Hematopoietic multipotent progenitor cell (in vitro differentiated cells): ENCODE measurements at places on chromosomes 13 and 19.
A peak's percentile ranks its signal among the peaks of the same experiment; 100 is the strongest.

DNA sequence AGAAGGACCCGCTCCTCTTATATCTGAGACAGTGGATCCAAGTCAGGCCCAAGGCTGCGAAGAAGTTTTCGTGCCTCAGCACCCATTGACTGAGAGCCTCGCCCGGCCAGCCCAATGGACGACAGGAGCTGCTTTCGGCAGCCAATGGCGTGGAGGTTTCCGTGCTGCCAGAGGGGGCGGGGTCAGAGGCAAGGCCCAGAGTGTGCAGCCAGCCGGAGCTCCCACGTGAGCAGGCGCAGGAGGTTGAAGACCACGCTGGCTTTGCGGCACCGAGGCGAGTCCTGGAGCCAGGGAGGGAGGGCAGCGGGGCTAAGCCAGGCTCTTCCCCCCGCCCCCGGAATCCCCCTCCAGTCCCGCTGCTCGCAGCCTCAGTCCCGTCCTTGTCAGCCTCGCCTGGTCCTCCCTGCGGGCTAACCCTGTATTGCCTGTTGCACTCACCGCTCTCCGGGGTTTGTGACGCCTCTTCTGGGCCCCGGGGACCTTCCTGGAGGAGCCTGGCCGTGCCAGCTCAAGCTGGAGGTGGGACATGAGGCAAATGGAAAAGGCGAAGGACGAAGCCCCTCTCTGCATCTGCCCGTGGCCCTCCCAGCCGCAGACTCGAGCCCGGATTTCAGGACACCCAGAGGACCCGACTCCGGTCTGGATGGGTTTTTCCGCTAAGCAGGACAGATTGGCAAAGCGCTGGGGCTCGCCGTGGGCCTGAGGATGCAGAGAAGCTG lies 1.5 kb downstream of the IFNL4 start:
- DNase-seq = peak; percentile 49

DNA sequence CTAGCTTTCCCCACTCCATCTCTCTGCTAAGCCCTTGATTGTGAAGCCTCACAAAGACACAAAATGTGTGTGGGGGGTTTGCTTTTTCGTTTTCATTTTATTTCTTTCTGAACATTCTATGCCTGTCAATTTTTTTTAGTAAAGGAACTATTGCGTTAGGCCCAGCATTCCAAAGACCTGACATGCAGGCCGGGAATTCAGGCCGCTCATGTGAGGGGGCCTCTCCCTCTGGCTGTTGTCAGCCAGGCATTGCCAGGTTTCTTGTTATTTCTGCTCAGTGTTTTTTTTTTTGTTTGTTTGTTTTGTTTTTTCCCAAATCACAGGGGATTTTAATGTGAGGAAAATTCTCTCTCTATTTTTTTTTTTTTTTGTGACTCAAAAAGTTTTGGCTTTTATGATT lies 10.3 kb upstream of the MEDAG start:
- DNase-seq = no peak

GRCh38 chr19:54551293-54551692 lies 22.3 kb upstream of the LILRA2 start:
- DNase-seq = no peak

GRCh38 chr19:6227936-6228325 lies 51.8 kb downstream of the MLLT1 start:
- no peak for DNase-seq
